ENCODE measurements at places on chromosomes 4 and X.

- no peak for DNase-seq
These were observed 1401.6 kb downstream of the ADGRL3 start for GRCh38 chr4:62601737-62602136.

- no peak for DNase-seq
These were observed 70.2 kb upstream of the AFAP1 start for GRCh38 chr4:8009710-8010511.

GRCh38 chrX:130173190-130173895 is 1.6 kb downstream of the RAB33A start:
- no peak for DNase-seq

GRCh38 chr4:5460106-5460801 is 248.1 kb downstream of the EVC2 start:
- DNase-seq, result no peak

- DNase-seq, result no peak
These were observed 31.1 kb upstream of the MID1IP1 start for GRCh38 chrX:38770152-38770551.

DNA sequence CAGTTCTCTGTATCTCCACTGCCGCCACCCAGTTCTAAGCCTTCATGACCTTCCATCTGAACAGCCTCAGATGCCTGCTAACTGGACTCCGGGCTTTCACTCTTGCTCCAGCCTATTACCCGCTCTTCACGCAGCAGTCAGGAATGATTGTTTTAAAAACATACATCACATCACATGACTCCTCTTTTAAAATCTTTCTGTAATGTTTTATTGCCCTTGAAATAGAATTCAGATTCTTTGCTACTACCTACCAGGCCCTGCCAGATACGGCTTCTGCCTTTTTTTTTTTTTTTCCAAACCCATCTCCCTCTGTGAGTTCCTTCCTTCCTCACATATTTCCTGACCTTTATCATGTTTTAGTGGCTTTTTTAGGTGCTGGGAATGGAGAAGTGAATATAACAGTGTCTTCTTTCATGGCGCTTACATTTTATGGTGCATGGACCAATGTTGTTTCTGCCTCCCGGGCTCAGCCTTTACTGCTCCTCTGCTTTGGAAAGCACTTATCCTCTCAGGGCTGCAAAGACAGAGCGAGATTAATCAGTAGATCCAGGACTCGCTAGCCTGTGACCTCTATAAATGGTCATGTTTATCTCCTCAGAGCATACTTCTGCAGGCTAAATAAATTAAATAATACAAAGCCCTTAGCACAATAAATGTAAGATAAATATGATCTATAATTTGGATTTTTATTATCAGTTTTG is 58.0 kb downstream of the FBXO8 start:
- no peak for DNase-seq

GRCh38 chr4:41320278-41320677 is 63.5 kb downstream of the UCHL1 start:
- DNase-seq, result no peak

DNA sequence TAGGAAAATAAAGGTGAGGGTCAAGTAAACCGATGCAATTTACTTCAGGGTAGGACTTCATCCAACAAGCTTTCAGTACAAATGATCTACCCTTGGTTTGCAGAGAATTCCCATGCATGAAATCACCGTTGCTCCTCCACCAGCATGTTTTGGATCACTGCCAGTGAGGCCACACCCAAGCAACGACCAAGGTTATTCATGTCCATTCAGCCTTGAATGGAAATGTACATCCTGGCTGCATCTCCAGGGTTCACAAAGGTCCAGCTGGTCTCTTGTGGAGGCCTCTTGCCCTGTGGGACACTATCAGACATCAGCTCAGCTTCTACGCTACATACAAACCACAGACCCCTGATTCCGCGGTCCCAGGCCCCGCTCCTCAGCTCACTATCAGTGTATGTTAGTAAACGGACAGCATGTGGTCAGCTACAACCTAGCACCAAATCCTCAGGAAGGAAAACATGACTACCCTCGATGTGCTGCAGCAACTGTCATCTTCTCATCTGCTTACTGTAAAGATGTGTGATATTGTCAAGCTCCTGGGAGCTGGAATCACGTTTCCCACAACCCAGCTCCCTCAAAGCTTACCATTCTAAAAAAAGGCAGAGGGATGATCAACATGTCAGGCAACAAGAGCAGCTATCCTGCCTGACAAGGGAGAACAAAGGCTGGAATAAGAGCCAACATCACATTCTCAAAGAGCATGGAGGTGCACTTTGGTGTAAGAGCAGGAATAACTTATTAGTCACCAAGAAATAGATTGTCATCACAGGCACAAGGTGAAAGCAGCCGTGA is 4.9 kb downstream of the LYAR start:
- DNase-seq, result no peak

- DNase-seq, result no peak
These were observed 240.0 kb upstream of the RPS6KA3 start for GRCh38 chrX:20506739-20507138.

DNA sequence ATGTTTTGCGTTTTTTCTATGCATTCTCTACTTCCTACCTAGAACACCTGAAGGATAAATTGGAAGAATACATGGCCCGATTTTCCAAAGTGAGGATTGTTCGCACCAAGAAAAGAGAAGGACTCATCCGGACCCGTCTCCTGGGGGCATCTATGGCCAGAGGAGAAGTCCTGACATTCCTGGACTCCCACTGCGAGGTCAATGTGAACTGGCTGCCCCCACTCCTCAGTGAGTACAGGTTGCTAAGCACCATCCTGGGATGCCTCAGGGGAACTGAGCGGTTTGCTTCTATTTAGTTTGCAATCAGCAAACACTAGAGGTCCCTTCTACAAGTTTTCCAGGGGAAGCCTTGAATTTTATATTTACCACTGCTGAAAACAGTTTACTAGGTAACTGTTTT is 359.3 kb upstream of the GALNT7 start:
- no peak for DNase-seq
